Mammary epithelial cell (primary cell): ENCODE measurements at places on chromosomes 3 and 15. TPM values are rescaled to one million over a fixed set of nuclear protein-coding genes. Genes with fewer than 3 reads are reported as not detected.

Gene SAMD7
- not detected for total RNA-seq

Gene PDCD10
- total RNA-seq = 70.8 TPM

Gene BFSP2
- total RNA-seq = not detected

Gene NR2E3
- 0.17 TPM for total RNA-seq

Gene SLC15A2
- total RNA-seq = 0.31 and 0.43 TPM in 2 replicates

Gene SNRK
- 17.5 TPM for total RNA-seq

Gene TYRO3
- total RNA-seq = 15.1 and 17.0 TPM in 2 replicates

Gene SCN5A
- total RNA-seq = not detected

Gene KLF15
- 0.61 and 4.4 TPM in 2 replicates for total RNA-seq

Gene BUB1B
- 2.8 TPM for total RNA-seq

Gene OXTR
- total RNA-seq = 8.0 TPM

Gene LRRC31
- not detected in 2 replicates for total RNA-seq

Gene CNBP
- 252 TPM for total RNA-seq

Gene SCG5
- total RNA-seq = 1.8 and 3.6 TPM in 2 replicates

Gene ZNF710
- total RNA-seq = 9.7 TPM

Gene PPP1R14D
- total RNA-seq = not detected

Gene SNAP23
- 44.7 and 45.7 TPM in 2 replicates for total RNA-seq

Gene RBPMS2
- not detected in 2 replicates for total RNA-seq

Gene FANCD2OS
- not detected in 2 replicates for total RNA-seq

Gene NEK4
- 23.7 TPM for total RNA-seq

Gene NOP10
- total RNA-seq = 187 TPM

Gene CAV3
- total RNA-seq = not detected

Gene IL5RA
- not detected in 2 replicates for total RNA-seq

Gene PLCH1
- total RNA-seq = 0.28 TPM in 1 of 2 replicates, not detected in the other

Gene NISCH
- total RNA-seq = 76.2 and 79.7 TPM in 2 replicates

Gene MESP2
- not detected for total RNA-seq

Gene ZNF80
- not detected in 2 replicates for total RNA-seq

Gene MKRN2OS
- 2.3 TPM for total RNA-seq

Gene MED12L
- 0.05 and 0.19 TPM in 2 replicates for total RNA-seq

Gene PLA2G4D
- under 0.01 TPM for total RNA-seq

Gene COLQ
- 0.33 TPM for total RNA-seq

Gene SLC22A13
- 2.5 and 3.4 TPM in 2 replicates for total RNA-seq

Gene GBE1
- 80.9 TPM for total RNA-seq

Gene TATDN2
- total RNA-seq = 20.3 and 28.7 TPM in 2 replicates

Gene CILP
- not detected in 2 replicates for total RNA-seq

Gene GRAMD1C
- total RNA-seq = 2.5 TPM

Gene COL8A1
- 6.7 and 11.9 TPM in 2 replicates for total RNA-seq

Gene ADAMTSL3
- total RNA-seq = 0.17 TPM

Gene ALDH1L1
- total RNA-seq = 0.71 and 0.96 TPM in 2 replicates

Gene ZIC1
- total RNA-seq = not detected in 2 replicates

Gene RAD51
- 4.4 and 22.6 TPM in 2 replicates for total RNA-seq

Gene CCDC33
- total RNA-seq = not detected

Gene NPAP1
- total RNA-seq = not detected

Gene YEATS2
- 25.9 and 33.5 TPM in 2 replicates for total RNA-seq

Gene PML
- 38.7 TPM for total RNA-seq

Gene ROPN1
- total RNA-seq = 0.92 TPM in 1 of 2 replicates, not detected in the other

Gene COL7A1
- total RNA-seq = 130 TPM

Gene GHRL
- total RNA-seq = not detected

Gene FSIP1
- 3.8 TPM for total RNA-seq

Gene HYAL3
- total RNA-seq = 10.8 and 12.7 TPM in 2 replicates

Gene ANKDD1A
- 0.83 TPM for total RNA-seq
